ENCODE measurements at places on chromosomes 2 and 18.

DNA sequence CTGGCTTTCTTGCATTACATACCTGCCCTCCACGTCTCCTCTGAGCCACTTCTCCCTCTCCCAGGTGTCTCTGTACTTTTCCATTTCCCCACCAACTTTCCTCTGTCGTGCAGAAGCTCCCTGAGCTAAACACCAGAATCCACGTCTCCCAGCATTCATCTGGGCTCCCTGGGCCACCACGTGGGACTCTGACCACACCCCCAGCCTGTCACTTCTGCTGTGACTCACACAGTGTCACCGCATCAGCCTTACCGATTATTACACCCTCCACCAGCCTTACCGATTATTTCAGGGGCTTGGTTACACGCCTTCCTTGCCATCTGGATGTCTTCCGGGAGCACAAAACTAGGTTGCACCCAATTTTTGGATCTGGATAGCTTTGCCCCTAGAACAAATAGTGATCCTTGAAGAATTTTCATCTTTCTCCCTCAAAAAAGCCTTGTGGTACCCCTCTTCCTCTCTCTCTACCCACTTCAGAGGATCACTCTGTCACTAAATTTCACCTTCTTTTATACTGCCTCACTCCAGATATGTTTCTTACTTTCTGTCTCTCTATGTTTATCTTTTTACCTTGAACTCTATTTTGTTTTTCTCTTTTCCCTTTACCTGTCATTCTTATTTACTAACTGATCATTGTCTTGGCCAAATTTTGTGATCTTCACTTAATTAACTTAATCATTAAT, 136.9 kb upstream of the CAB39 start:
- no peak for DNase-seq

DNA sequence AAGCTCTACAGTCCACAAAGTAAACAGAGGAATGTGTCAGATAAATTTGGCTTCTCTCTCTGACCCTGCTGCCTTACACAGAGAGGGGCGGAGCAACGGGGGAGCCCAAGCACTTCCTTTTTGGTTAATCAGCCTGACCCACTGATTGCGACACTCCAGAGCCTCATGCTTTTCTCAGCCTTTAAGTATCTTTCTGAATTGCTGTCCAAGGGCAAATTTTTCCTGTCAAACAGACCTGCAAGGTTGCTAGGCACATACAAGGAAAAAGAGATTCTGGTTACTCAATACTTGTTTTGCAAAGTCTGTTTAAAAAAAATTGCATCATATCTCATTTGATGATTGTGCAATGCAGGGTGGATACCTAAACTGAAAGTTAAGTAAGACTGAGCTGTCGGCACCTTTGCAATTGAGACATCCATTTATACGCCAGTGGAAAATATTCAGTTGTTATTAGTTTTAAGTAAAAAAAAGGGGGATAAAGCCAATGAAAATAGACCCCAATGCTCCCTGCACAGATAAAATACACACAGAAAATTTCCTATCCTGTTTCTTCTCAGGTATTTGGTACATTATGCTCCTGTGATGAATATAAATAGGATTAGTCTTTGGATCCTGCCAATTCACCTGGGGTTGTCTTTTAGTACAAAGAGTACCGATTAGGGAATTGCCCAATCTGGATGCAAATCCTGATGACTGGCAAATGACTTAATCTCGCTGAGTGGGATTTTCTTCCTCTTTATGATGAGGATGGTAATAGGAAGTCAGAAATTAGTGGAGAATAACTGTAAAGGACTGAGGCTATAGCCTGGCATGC, 260.2 kb upstream of the TRIB2 start:
- peak; percentile 72 for DNase-seq

GRCh38 chr2:66547118-66547517, 112.2 kb downstream of the MEIS1 start:
- DNase-seq: no peak

GRCh38 chr2:138421315-138421970, 80.1 kb upstream of the SPOPL start:
- no peak for DNase-seq

DNA sequence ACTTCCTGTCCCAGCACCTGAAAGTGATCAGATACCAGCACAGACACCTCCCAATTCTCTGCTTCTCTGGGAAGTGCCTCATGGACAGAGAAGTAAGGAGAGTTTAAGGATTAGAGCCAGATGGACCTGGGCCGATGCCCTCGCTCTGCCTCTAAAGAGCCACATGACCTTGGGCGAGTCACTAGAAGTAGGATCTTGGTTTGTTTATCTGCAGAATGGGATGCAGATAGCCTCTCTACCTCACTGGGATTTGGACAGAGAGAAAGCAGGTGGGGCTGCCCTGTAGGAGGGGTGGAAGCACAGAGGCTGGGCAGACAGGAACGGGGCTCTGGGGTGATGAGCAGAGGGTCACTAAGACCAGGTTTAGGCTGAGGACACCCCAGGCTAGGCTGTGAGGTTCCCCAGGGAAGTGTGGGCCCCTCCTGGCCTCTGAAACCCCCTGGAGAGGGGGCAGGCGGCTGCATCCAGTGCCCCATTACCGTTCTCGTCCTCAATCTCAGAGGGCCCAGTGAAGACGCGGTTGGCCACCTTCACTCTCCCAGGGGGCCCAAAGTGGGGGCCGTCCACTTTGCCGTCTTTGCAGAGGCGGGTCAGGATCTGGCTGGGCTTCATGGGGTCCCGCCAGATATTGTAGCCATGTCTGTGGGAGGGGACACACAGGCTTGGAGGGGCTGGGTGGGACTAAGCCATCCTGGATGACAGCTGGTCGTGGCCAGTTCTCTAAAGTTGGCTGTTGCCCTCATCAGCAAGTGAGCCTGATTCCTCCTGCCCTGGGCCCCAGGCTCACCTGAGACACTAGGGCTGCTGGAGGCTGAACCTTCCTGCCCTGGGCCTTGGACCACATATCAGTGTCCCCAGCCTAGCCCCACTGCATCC, 13.3 kb downstream of the OTOF start:
- no peak for DNase-seq

DNA sequence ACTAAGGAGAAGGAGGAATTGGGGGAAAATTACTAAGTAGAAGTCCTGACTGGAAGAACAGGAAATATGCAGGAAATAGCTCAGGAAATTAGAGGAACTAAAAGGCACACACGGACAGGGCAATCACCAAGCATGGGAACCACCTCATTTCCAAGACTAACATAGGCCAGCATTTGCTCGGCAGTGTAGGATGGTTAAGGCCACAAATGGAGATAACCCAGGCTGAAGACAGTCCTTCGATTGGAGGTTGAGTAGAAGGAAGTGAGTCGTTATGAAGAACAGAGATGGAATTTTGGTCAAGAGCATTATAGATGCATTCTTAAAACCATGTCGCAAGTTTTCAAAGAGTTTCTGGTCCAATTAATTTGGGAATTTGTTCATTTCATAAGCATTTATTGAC, 401.4 kb downstream of the ALK start:
- DNase-seq: no peak

DNA sequence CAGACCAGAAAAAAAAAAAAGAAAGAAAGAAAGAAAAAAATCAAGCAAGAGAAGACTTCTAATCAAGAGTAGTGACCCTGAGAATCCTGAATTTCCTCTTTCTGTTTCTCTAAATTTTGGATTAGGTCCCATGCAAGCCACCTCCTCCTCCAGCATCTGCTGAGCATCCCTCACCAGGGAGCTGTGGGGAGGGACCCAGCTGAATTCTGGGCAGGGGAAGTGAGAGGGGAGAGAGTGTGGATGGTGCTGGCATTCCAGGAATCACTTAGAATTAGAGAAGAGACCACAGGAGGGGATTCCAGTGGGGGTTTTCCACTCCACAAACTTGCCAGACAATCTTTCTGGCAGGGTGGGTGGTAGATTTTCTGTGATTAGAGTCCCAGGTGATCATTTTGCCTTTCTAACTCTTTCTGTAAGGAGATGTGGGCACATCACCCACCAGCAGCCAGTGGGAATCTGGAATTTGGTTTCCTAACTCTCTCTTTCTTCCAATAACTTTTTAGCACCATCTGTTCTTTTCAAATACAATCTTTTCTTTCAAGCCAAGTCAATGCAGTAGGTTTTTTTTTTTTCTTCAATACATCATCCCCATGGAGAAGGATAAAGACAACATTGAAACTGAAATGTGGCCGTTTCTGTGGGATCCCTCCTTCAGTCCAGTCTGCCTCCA, 279.2 kb downstream of the CLIP4 start:
- DNase-seq: no peak

DNA sequence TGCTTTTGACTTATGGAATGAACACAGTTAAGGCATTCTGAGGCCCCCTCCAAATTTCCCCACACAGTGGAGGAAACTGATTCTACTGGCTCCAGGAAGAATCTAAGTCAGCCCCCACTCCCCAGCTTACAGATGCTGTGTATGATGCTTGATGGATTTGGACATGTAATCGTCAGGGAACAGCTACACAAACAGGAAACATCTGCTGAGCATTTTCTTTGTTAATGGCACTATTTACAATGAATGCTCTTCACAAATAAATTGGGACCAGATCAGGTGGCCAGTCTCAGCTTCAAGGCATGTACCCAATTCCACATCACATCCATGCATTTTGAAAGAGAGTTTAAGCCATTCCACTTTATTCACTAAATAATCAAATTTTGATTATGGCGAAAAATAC, 562.3 kb downstream of the SOX11 start:
- DNase-seq: no peak

- DNase-seq: no peak
Observed at GRCh38 chr2:224098481-224099230, 59.6 kb upstream of the SERPINE2 start.

- DNase-seq: no peak
Observed at GRCh38 chr2:230227216-230227615, 1.7 kb downstream of the SP140 start.

DNA sequence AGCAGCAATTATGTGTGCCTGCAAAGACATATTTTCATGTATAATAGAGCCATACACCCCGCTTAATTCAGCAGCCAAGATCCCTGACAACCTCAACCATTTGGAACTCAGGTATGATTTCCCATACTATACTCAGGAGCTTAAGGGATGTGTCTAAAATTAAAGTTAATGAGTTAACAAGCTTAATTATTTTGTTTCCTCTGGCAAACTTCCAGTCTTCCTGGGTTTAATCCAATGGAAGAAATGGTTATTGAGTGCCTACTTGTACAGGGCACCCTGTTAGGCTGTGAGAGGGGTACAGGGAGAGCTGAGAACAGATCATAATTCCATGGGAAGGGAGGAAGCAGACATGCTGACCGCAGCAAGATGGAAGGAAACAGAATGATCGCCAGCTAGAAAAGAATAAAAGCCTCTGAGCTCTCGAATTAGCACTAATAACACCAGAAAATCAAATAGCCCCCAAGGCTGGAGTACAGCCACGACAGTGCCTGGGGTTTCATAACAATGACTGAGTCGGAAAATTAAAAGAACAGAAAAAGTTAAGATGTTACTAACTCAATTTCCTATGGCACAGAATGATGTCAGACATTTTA, 20.8 kb upstream of the CEP68 start:
- no peak for DNase-seq

DNA sequence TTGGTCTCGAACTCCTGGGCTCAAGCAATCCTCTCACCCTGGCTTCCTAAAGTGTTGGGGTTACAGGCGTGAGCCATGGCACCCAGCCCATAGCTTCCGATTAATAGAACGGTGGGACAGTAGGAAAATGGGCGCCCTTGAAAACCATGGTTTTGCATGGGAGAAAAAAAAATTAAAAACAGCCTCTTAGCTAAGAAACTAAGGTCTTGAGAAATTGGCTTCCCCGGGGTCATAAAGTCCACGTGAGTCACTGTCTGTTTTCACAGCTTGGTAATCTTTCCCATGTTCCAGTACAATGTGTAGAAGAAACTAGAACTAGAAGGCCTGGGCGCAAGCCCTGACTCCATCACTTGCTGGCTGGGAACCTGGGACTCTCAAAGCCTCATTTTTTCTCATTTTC, 20.7 kb downstream of the B3GNT2 start:
- DNase-seq: no peak

- DNase-seq: no peak
Observed at GRCh38 chr2:26651799-26652198, 10.6 kb upstream of the CIB4 start.

DNA sequence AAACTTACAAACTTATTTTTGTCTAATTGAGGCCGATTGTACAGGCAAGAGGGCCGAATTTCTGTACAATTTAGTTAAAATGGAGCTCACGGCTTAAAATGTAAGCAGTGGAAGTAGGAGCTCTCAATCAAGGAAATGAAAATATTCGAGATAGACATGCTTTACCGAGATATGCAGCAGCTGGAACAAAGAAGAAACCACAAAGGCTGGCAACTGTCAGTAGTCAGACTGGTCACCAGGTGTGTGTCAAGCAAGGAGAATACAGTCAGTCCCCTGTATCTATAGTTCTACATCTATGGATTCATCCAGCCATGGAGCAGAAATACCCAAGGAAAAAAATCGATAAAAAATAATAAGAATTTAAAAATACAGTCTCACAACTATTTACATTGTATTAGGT, 122.6 kb downstream of the WDSUB1 start:
- DNase-seq: no peak

DNA sequence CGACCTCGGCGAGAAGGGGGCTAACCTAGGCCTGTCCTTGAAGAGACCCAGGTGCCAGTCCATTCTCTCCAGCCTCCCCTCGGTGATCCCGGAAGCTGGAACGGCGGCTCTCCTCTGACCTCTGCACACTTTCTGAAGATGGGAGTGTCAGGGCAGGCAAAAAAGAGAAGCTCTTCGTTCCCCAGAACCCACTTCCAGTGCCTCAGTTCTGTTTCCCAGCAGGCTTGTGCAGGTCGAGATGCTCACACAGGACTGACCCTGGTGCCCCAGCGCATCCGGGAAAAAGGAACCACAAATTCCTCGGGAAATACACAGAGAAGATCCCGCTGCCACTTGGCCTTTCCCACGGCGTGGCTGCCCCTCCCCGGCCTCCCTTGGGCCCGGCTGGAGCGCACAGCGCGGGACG, 681 bp upstream of the PTPN18 start:
- DNase-seq: no peak

- DNase-seq: no peak
Observed at GRCh38 chr2:33577084-33577483, 22.0 kb downstream of the FAM98A start.

- DNase-seq: no peak
Observed at GRCh38 chr2:162925595-162925994, 87.0 kb upstream of the KCNH7 start.

- no peak for DNase-seq
Observed at GRCh38 chr2:85709401-85709811, 15.2 kb downstream of the GNLY start.

DNA sequence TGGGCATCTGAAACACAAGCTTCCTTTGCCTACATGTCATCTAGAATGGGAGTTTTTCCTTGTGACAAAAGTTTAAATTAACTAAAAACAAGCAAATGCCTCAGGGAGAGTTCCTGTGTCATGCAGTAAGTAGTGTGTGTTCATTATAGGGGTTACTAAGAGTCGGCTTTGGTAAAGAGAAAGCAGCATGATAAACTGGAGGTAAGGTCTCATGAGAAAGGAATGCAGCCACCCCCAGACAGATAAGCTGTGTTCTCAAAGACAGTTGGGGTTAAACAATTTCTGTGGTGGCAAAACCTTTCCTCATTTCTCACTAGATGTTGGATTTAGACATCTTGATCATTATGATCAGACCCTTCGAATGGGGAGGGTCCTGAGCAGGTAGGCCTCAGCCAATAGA, 129.7 kb downstream of the MAP4K4 start:
- no peak for DNase-seq

GRCh38 chr18:62425465-62426190, 97.2 kb upstream of the ZCCHC2 start:
- peak; percentile 68 for DNase-seq

- DNase-seq: peak; percentile 77
Observed at GRCh38 chr2:241637018-241637794, at the start of the genes ATG4B and THAP4. Gene ATG4B (plus strand): TSS chr2:241637693. CDS start chr2:241637715, 22 bp downstream. Gene THAP4 (minus strand): TSS chr2:241637158. CDS start chr2:241637017, 141 bp downstream.
